ENCODE measurements at places on chromosomes 7 and 10.

GRCh38 chr7:68122801-68123200 is 1126.2 kb downstream of the TYW1 start:
- no peak for DNase-seq

DNA sequence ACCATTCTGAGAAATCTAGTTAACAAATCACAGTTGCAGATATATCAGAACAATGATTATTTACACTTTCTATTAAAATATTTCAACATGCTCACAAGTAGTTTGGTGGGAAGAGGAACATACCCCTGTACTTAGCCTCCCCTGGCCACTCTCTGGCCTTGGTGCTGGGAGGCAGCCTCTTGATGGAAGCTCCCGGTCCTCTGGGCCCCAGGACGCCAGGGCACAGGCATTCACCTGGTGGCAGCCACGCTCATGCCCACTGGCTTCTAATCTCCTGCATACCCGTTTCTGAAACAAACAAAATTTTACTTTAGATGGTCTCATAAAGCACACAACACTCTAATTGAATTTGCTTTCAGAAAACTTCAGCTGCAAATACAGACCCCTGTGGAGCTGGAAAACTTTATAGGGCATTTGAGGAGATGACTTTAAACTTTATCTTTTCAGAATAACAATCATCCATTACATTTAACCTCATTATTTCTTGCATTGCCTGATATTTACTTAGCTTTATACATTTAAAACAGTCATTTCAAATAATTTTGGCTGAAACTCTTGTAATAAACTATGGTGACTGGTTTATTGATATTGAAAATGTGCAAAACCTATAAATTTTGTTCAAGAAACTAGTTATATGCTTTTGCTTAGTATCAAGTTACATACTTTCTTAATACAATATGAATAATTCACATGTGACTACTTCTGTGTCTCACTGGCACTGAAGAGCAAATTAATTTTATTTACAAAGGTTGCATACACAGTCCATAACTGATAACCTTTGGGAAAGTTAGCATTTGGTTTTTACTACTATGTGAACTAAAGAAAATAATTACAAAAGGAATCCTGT is 30.8 kb downstream of the C10orf143 start:
- no peak for DNase-seq

GRCh38 chr7:95395755-95396135 is 430 bp downstream of the PON3 start:
- no peak for DNase-seq

- DNase-seq = no peak
Observed at GRCh38 chr7:108430664-108431063, 25.6 kb downstream of the NRCAM start.

GRCh38 chr7:30799206-30799975 is 28.2 kb downstream of the MINDY4 start:
- DNase-seq = no peak

DNA sequence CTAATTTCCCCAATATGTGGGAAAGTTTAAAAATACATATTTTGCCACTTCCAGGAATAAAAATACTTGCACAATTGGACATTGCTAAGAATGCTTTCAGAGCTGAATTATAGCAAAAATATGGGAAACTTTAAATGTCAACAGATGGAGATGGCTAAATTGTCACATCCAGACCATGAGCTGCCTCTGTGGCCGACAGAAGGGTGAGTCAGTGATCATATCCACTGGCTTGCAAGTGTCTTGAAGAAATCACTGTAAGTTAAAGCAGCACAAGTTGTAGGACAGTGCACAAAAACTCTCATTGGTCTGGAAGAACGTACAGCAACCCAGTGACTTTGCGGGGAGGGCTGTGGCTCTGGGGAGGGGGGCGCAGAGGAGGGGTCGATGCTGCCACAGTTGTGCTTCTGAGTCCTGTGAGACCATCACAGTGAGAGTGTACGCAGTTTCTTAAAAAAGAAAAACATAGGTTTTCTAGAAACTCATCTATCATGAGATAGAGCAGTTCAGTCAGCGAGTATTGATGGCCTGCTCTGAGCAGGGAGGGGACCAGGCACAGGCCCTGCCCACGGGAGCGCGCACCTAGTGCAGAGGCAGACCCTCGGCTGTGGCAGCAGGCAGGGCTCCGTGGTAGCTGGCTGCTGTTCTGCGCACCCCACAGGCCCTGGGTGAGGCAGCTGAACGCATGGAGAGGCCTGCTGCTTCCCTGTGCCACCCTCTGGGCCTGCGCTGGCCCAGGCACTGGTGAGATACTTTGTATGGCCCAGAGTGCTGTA is 25.5 kb downstream of the LRRC27 start:
- no peak for DNase-seq

GRCh38 chr10:74231375-74231774 is 80.4 kb downstream of the ADK start:
- no peak for DNase-seq

DNA sequence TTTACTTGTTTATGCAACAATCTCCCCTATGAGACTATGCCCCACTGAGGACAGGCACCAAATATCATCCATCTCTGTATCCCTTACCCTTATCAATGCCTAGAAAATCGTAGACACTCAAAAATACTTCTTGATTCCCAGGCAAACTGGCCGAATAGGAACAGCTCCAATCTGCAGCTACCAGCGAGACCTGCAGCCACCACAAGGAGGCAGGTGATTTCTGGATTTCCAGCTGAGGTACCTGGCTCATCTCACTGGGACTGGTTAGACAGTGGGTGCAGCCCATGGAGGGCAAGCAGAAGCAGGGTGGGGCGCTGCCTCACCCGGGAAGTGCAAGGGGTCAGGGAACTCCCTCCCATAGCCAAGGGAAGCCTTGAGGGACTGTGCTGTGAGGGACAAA is 10.8 kb upstream of the PPP1R3C start:
- no peak for DNase-seq

- no peak for DNase-seq
Observed at GRCh38 chr10:121311812-121312443, 286.3 kb downstream of the FGFR2 start.

DNA sequence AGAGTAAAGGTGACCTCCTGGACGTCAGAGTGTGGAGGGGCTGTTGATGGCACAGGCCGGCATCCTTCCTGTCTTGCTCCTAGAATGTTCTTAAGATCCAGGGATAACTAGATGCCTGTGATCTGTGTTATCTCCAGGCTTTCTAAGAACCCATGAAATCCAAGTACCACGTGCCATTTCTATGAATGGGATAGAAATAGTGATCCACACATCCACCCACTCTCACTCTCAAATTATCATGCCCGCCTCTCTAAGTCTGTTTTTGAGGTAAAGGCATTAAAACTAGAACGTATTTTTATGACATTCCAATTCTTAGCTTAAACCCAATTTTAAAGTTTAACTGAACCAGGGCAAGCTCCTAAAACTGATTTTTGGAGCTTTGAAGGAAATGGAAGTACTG is 622.5 kb downstream of the PARD3 start:
- DNase-seq = no peak

DNA sequence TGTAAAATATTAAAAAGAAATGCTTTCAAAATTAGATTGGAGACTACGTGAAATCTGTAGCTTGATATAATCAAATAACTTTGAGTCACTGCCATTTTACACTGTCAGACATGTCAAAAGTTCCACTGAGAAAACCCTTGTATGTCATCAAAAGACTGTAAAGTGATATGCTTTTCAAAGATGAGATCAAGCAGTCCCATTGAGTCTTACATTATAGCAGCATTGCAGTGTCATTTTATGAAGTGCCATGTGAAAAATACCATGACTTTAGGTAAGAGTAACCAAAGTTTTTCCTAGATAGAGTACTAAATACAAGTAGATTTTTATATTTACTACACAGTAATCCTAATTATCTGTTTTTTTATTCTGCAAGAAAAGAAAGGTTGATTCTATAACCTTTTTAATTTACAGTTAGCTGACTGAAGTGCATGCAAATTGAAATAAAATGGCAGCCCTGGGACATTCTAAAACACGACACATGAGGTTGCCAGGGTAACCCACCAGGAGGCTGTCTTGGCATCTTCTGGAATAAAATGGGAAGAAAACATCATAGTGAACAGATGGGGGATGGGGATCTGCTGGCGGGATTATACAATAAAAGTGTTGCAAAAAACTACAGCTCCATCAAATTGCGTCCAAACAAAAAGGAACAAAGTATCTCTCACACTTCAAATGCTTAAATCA is 91.3 kb upstream of the TMEM106B start:
- no peak for DNase-seq

- no peak for DNase-seq
Observed at GRCh38 chr10:78454123-78454645, 420.5 kb downstream of the RPS24 start.

DNA sequence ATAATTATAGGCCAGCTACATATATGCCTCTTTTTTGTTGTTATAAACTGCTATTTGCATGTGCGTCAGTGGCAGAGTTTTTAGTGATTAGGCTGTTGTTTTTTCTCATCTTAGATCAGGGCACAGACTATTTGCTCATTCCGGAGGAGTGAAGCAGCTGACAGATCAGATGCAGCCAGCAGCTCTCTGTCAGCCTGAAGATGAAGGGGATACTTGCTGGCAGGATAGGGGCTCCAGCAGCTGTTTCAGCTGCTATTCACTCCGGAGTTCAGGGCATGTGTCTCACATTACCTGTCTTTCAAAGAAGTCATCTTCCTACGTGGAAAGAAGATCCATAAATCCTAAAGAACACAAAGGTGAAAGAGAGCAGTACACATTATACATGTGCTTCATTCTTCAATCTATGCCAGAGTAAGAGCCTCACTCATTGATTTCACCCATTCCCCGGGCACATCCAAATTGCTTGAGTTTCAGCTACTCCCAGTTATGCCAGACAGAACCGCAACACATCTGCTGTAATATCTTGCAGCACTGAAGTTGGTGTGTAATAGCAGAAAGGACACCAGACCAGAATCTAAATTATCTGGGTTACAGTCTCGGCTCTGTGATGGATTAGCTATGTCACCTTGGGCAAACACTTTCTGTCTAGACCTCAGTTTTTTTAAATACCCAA is 182.8 kb upstream of the CHRM2 start:
- no peak for DNase-seq

DNA sequence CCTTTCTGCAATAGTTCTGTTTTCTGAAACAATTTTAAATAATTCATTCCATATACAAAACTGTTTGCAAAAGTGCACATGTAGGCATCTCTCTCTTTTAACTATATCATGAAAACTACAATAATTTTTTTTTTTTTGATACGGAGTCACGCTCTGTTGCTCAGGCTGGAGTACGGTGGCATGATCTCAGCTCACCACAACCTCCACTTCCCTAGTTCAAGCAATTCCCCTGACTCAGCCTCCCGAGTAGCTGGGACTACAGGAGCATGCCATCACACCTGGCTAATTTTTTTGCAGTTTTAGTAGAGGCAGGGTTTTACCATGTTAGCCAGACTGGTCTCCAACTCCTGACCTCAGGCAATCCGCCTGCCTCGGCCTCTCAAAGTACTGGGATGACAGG is 44.0 kb upstream of the SEMA3A start:
- no peak for DNase-seq
